ENCODE measurements at places on chromosomes 7 and 10. TPM values are rescaled to one million over a fixed set of nuclear protein-coding genes. Genes with fewer than 3 reads are reported as not detected.

DNA sequence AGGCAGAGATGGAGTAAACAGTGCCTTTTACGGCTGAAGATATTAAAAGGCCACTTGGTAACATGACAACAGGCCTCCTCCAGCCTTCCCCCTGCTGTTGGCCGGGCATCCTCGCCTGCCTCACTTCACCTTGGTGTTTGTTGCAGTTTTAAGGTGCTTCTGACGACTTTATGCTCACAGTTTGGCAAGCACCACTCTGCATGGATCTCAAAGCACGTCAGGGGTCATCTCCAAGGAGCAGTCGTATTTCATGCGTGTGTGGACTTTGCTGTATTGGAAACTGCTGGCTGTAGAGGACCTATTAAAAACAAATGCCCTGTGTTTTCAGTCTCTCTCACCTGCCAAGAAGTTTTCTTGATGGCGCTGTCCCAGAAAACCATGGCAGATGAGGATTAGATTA is 483.1 kb downstream of the RPS24 start:
- no peak for DNase-seq

GRCh38 chr10:52348037-52348564 is 34.0 kb downstream of the DKK1 start:
- no peak for DNase-seq

DNA sequence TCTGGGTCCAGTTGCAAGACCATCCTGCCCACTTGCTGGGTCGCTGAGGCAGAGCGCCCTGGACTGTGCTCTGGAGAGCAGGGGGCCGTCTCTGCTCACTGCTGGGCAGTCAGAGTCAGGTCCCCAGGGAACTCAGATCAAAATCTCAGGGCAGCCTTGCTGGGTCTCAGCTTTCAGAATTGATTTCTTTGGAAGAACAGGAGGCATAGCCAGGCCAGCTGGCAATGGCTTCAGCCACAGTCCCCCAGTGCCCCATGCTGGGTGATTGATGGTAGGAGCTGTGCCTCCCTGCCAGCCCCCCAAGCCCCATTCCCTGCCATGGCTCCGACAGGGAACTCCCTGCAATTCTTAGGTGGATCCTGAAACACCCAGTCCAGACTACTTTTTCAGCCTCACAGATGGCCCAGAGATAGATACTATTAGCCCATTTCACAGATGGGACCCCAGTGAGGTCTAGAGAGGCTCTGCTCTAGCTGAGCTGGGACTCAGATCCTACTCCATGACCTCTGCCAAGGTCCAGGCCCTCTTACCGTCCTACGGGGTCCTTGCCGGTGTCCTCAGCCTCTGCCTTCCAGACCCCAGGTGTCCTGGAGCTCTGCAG is 467 bp downstream of the MMRN2 start:
- DNase-seq: no peak

DNA sequence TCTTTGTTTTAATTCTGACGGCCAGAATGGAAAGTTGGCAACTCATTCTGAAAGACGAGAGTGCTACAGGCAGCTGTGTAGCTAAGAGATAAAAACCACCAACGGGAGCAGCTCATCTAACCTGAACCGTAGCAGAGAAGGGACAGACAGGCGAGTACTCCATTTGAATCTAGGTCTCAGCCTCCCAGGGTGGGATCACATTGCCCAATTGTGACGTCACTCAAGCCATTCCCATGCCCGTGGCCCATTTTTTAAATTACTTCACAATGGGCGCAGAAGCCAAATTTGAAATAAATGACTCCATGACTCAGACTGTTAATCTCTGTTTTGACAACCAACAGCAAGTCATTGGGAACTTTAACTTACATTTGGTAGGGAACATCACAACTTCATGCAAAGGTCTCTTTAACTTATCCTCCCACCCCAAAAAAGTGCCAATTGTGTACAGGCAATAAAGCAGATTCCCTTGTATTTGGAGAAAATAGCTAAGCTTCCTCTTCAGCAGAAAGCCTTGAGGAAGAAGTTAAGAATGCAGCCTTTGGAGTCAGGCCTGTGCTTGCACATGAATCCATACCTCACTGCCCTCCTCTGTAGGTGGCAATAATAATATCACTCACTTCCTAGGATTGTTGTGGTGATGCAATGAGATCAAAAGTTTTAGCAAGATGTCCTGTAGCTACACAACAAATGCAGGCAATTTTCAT is 93.2 kb upstream of the KIF5B start:
- peak; percentile 16 for DNase-seq

GRCh38 chr10:131195558-131196159 is 115.9 kb downstream of the TCERG1L start:
- DNase-seq: no peak

GRCh38 chr7:44136731-44137130 is 4.4 kb downstream of the MYL7 start:
- no peak for DNase-seq

The SLC16A12 gene
- 2.2 TPM for total RNA-seq

The SNCG gene
- 5.3 TPM for total RNA-seq

The PLEKHS1 gene
- 2.2 TPM for total RNA-seq
